NCI-H446 treated with DMSO at 0.1 percent for 48 hours (cell line): ENCODE measurements at places on chromosomes 5 and 9.

DNA sequence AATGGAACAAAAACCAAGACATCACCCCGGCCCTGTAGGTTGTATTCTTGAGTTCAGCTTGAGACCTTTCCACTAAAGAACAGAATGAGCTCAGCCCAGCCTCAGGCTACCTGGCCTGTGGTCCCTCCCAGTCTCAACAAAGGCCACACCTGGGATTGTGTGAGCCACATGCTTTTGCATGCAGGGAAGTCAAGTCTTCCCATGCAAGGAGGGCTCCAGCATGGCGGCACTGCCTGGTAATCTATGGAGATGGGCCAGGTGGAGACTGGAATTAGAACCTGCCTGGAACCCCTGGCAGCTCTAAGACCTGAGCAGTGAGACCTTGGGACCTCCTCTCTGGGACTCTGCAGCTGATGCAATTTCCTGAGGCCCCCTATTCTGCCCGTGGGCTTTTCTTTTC, 49.4 kb upstream of the OTULINL start:
- no peak for DNase-seq

- DNase-seq, result no peak
Observed at GRCh38 chr5:168372356-168372946, 81.0 kb downstream of the WWC1 start.

- DNase-seq, result no peak
Observed at GRCh38 chr5:116486588-116486987, 88.0 kb downstream of the SEMA6A start.

- no peak for DNase-seq
Observed at GRCh38 chr5:10627160-10627701, 63.4 kb downstream of the ANKRD33B start.

DNA sequence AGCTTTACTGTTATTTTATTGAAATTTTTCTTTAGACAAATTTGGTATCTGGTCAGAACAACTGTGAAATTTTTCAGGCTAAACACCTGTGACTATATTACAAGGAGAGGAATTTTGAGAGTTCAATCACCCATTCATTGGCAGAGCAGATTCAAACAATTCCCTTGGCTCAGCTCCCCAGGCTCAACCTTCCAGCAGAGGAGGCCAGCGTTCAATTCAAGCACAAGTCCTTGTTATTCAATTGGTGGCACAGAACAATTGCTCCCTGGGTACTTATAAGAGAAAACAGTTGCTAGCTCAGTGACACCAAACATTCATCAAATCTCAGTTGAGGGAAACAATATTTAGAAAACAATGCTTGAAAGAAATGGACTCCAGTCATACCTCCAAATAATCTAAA, 83.3 kb downstream of the SUSD1 start:
- DNase-seq, result no peak
